ENCODE measurements at places on chromosomes 11 and 22.

DNA sequence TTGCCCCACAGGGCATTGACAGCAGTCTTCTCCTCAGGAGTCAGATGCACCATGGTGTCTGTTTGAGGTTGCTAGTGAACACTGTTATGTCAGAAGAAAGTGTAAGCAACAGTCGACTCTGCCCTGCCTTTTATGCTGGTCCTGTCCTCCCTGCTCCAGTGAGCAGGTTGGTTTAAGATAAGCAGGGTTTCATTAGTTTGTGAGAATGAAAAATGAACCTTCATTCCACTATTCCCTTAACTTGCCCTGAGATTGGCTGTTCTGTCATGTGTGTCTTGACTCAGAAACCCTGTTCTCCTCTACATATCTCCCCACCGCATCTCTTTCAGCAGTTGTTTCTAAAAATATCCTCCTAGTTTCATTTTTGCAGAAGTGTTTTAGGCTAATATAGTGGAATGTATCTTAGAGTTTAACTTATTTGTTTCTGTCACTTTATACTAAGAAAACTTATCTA, at the start of gene HBD:
HBD (minus strand) TSS at position 103 of the 454 bp plus-strand sequence; CDS start at position 53, 50 bp downstream.
- no peak for DNase-seq

- no peak for DNase-seq
Measured at GRCh38 chr11:76786441-76787014, 3.4 kb downstream of the TSKU start.

DNA sequence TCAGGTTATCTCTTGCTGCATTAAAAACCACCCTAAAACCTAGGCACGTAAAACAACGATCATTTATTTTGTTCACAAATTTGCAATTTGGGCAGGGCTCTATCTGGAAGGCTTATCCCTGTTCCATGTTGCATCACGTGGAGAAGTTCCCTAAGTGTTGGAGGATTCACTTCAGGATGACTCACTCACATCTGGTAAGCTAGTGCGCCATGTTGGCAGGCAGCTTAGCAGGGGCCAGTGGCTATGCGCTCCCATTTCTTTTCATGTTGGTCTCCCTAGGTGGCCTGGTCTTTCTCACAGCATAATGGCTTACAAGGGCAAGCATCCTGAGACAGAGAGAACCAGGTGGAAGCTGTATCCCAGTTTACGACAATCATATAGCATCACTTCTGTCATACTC, 226.8 kb downstream of the BLID start:
- no peak for DNase-seq

DNA sequence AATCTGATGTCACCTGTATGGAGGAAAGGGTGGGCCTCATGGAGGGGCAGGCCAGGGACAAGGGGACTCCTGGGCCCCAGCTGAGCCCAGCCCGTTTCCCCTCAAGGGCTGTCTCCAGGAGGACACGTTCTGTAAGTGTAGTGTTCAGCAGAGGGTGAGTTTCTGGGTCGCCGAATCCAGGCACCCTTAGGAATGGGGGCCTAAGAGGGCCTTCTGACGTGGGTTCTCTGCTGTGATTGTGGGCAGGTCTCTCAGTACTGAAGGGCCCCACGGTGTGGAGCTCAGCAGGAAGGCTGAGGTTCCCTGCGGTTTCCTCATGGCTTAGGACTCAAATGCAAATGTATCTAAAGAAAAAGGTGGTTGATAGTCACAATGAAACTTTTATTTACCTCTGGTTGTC, 6.5 kb downstream of the PTDSS2 start:
- no peak for DNase-seq

DNA sequence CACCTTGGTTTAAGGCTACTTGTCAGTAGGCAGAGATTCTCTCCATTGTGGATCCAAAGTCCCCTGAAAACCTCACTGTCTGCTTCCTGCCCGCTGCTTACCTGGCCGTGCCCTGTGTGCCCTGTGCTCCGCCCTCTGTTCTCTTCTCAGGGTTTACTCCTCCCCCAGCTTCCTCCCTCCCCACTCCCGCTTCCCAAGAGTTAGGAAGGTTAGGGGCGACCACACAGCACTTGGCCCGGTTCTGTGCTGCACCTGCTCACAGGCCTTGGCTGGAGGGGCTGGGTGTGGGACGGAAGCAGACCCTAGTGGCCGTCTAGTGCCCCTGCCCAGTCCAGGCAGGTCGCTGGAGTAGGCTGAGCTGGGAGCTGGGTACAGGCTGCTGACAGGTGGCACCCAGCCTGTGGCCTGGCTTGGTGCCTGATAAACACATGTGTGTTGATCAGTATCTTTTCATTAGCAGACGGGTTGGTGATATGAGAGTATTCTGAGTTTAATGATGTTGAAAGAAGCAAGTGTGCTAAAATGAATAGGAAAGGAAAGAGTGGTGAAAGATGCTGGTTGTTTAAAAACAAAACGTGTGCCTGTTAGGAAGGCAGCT, 40.5 kb downstream of the GRAMD4 start:
- DNase-seq, result no peak

DNA sequence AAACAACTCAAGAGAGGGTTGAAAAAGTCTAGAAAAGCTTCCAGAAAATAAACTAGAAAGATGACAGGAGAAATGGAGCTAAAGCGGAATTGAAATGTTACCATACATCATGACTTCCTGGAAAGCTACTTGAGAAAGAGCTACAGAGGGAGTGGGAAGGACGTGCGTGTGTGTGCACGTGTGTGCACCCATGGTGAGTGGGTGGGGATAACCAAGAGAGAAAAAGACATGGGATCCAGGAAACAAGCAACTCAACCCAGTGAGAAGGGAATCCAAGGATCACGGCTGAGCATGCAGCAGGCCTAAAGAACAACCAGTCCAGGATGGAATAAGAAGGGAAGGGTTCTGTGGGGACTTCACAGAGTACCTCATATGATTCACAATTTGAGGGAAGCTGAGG, 21.6 kb downstream of the APOL1 start:
- DNase-seq, result no peak

DNA sequence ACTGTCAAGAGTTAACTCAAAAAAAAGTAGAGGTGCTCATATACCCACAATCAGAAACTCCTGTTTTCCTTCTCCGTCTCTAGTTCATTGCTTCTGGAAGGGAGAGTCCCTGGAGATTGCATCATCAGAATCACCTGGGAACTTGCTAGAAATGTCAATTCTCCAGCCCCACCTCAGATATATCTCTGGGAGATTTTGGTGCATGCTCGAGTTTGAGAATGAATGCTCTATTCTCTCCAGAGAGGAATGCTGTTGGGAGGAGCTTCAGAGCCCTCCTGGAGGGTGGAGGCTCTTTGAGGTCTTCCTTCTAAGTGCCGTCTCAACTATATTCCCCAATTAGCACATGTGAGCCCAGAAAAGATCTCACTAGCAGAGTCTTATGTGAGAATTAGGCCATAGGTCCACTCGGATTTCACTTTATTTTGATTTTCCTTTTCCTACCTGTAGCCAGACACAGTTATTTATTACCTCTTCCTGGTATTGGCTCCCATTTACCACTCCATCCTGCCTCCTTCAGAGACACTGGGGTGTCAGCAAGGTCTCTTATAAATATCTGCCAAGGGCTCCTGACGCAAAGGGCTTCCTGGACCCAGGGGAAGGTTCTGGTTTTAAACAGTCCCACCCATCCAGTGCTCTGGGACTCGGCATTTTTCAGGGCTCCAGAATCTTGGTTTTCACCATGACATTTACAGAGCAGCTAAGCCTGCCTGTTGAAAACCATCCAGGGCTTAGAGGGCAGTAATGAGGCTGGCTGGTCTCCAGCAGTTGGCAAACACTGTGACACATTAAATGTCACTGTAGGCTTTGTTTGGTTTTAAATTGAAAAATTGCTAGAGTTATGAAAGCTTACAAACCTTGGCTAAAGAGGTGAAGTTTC, 136.2 kb downstream of the CD44 start:
- DNase-seq, result peak; percentile 54

- DNase-seq, result no peak
Measured at GRCh38 chr11:30433831-30434230, 110.9 kb downstream of the ARL14EP start.

DNA sequence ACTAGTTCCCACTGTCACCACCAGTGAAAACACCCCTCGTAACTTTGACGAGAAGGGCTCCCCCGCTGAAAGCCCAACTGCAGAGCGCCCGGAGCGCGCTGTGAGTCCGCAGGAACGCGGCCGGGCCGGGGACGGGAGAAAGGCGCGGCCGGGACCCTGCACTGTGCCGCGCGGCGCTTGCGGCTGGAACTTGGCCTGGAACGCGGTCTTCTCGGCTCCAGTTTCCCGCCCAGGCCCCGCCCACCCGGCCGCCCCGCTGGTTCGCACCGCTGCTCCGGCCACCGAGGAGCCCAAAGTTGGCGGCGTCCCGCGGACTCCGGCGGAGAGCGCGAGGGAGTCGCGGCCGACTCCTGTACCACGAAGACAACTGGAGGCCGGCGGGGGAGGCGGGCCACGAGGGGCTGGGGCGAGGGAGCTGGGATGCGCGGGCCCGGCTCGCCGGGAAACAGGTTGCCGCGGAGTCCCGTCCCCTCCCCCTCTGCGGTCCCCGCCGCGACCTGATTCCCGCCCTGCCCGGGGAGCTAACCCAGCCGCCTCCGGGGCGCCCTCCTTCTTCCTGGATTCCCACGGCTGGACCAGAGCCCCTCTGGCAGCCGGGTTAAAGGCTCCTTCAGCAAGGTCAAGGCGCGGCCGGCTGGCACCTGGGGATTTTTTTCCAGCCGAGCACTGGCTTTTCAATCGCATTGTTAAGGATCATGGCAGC, 3.4 kb downstream of the TENM4 start:
- peak; percentile 94 for DNase-seq

DNA sequence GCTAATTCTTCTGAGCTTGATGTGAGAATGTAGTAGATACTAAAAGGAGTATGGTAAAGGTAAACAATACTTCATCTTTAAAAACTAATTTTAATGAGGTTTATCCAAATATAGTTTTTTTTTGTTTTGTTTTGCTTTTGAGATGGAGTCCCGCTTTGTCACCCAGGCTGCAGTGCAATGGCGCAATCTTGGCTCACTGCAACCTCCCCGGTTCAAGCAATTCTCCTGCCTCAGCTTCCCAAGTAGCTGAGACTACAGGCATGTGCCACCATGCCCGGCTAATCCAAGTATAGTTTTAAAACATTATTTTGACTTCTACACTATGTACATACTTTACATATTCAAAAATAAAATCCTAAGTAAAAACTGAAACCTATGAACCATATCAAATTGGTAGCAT, 4.1 kb downstream of the ZBTB44 start:
- no peak for DNase-seq

GRCh38 chr22:37174964-37175363, 13.1 kb downstream of the C1QTNF6 start:
- DNase-seq, result peak; percentile 24

DNA sequence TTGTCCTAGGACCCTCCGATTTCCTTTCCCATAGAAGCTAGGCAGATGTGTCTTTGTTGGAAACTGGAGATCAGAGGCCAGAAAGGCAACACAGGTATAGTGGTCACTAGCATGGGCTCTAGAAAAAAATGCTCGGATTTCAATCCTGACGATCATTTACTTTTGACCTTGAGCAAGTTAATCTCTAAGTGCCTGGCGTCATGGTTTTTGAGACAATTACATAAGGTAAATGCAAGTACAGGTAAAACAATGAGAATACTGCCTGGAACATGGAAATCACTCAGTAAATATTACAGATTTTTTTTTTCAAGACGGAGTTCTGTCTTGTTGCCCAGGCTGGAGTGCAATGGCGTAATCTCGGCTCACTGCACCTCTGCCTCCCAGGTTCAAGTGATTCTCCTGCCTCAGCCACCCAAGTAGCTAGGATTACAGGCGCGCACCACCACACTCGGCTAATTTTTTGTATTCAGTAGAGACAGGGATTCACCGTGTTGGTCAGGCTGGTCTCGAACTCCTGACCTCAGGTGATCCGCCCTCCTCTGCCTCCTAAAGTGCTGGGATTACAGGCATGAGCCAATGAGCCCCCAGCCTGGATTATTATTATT, 1.1 kb upstream of the DENND5A start:
- DNase-seq, result no peak

GRCh38 chr11:114953039-114953438, 274.7 kb downstream of the NXPE2 start:
- peak; percentile 58 for DNase-seq

DNA sequence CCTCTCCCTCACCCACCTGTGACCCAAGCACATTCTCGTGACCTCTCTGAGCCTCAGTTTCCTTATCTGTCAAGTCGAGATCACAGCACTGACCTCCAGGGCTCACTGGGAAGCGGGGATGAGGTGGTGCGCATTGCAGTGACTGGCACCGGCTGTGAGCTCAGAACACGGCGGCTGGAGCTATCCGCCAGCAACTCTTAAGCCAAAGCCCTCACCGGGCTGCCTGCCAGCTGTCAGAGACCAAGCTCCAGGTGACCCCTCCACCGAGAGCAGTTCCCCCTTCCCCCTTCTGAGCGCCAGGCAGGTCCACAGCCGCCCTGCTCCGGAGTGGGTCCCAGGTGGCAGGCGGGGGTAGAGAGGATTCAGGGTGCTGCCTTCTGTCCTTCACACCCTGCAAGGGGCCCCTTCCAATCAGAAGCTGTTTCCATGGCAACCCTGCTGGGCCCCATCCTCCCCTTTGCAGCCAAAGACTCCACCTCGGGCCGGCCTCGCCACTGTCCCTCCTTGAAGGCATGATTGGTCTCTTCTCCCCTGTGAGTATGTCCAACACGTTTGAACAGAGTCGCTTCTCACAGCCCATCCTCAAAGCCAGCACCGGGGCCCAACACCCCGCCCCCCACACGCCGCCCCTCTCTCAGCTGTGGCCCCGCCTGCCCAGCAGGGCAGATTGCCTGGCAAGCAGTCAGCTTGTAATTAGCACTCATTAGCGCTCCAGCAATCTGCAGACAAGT, 98.7 kb downstream of the WNT7B start:
- peak; percentile 79 for DNase-seq

GRCh38 chr11:28730336-28730735, 622.1 kb downstream of the METTL15 start:
- no peak for DNase-seq

DNA sequence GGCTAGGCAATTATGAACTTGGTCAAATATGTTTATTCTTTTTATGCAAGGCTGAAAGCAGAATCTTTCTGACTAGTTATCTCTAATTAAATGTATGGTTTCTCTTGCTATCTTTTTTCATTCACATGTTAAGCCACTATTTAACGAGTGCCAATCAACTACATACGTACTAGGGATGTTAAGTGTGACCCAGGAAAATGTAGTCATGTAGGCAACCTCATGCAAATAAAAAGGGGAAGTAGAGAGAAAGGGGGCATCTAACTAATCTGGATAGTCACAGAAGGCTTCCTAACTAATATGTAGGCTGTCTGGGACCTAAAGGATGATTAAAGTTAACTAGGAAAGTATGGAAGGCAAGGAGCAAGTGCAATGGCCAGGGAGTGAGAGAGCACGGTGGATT, 23.5 kb downstream of the TBRG1 start:
- DNase-seq, result no peak

- no peak for DNase-seq
Measured at GRCh38 chr11:16804104-16804947, 65.9 kb downstream of the C11orf58 start.

DNA sequence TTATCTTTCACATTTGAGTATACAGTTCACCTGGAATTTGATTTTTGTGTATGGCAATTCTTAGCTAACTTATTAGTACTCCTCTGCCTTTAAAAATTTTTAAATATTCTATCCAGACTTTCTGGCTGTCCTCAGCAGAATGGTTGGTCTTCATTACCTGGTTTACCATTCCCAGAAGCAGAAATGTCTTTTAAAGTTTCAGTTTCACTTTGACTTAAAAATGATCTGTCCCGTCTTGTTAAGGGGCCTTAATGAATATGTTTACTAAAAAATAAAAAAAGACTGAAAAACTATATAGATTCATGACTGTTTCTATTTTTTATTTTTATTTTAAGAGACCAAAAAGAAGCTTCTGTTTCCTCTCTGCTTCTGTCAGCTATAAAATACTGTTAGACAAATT, 70.5 kb upstream of the TNRC6B start:
- DNase-seq, result no peak
